ENCODE measurements at places on chromosomes 12 and 14.

DNA sequence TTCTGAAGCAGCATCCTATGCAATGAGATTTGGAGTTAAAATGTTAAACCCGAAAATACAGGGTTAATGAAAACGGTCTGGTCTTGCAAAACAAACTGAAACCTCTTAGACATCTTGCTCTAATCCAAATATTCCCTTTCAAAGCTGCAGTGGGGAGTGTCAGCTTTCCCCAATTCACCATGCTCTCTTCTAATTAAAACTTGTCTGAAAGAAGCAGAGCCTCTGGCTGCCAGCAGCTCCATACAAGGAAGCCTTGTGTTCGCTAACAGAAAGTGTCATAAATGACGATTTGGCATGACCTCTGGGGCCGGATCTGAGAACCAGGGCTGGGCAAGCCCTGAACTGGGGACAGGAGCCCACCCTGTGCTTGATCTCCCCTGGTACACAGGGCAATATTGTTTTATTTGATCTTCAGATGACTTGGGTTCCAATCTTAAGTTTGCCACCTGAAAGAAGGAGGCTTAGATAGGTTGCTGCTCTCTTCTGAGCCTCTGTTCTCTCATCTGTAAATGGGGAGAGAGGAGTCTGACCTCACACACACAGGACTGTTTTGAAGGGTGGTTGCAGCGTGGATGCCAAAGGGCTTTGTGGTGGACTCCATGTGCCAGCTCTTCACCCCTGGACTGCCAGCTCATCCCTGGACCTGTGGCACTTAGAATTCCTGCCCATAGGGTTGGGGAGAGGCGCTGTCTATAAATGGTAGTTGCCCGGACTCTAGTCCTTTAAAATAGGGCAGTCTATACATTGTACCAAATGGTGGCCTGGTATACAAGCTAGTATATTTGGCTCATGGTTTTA is 7.8 kb downstream of the KMT5A start:
- DNase-seq = no peak

GRCh38 chr12:123064366-123064765 is 83.9 kb downstream of the ARL6IP4 start:
- peak; percentile 90 for DNase-seq

GRCh38 chr14:41642367-41642766 is 35.7 kb downstream of the LRFN5 start:
- DNase-seq = no peak

DNA sequence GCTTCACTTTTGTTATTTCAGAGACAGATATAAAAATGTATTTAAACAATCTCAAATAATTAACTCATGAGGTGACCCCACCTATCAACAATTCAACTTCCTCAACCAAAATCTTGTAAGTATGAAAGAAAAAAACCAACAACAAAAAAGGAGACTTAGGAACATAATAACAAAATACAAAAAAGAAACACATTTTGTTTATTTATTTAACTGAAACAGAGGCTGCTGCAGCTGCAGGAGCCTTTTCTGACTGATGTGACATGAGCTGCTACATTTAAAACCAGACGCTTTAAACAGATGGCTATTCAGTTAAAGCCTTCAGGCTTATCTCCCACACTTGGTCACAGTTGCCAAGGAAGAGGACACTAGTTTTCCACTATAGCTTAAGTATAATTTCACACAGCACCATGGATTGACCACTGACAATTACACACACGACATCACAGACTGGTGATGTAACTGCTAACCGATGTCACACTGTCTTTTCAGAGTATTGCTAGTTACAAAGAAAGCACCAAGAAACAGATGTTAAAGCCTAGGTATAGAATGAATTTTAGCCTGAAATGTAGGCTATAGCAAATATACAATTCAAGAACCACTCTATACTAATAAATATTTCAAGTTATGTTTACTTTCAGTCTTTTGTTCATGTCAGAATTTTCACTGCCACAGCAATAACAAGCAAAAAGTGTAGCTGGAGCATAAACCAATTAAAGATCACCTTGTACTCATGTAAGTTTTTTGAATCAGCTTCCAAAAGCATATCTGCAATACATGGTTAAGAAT is 113.0 kb downstream of the MED13L start:
- DNase-seq = no peak

- DNase-seq = peak; percentile 73
Measured at GRCh38 chr14:99884834-99885648, 91.8 kb downstream of the EML1 start.

DNA sequence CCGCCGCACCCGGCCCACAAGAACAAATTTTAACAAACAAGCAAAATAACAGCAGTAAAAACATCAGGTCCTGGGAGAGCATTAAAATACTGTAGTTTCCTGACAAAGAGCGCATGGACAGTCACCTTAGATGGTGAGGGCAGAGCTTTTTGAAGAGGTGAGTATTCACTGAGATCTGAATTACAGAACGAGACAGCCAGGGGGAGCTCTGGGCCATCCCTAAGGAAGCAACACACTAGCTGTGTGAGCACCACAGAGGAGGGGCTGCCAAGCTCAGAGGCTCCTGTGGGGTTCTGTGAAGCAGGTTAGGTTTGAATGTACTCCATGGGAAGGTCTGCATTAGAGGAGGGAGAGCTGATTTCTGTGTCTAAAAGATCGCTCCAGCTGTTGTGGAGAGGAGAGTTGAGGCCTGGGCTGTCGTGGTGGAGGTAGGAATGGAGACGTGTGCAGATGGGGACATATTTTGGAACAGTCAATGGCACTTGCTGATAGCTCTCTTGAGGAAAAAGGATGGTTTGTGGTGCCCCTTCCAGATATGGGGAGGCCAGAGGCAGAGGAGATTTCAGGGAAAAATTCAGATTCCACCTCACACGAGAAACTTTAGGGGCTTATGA is 72.9 kb downstream of the TRAFD1 start:
- DNase-seq = peak; percentile 86

DNA sequence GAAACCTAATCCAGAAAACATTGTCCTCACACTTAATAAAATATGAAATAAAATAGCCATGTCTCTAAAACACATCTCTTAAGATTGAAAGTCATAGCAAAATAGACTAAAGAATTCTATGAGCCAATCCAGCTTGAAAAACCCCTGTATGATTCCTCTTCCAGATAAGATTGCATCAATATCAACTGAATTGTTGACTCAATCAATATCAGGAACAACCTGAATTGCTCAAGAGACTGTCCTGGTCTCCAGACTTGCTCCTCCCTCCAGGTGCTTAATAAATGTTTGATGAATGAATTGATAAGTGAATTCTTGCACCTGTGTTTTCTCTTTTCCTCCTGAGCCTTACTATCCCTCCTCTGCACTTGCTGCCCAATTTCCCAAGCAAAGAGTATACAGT is 162.1 kb downstream of the NTF3 start:
- DNase-seq = no peak

GRCh38 chr12:120861074-120861795 is 42.9 kb downstream of the SPPL3 start:
- DNase-seq = no peak

- DNase-seq = no peak
Measured at GRCh38 chr12:106417926-106418910, 60.7 kb downstream of the POLR3B start.

DNA sequence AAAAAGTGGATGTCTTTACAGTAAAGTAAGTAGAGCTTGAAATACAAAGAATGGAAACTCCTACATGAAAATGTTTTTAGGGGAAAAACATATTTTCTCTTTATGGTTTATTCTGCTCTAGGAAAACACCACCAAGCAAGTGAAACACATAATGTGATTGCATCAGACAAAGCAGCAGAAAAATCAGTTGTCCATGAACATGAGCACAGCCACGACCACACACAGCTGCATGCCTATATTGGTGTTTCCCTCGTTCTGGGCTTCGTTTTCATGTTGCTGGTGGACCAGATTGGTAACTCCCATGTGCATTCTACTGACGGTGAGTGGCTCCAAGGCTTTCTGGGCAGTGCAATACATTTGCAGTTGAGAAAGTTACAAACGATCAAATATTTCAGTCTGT is 42.6 kb upstream of the PLEKHD1 start:
- DNase-seq = no peak

DNA sequence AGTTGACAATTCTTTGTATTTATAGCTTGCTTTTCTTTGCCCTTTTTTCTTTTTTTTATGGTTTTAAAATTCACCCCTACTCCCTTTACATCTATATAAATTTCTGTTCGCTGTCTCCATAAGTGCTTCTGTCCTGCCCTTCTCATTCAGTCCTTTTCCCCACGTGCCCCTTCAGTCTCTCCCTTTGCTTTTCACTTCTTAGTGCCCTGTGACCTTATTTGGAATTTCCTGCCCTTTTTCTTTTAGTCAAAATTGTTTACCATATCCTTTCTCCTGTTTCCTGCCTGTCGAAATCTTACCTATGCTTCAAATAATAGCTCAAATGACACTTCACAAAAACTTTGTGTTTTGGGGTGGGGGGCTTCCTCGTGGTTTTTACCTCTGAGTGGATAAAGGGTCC is 6.0 kb downstream of the TMX1 start:
- DNase-seq = no peak

- no peak for DNase-seq
Measured at GRCh38 chr12:101116911-101117310, 93.1 kb downstream of the SLC5A8 start.

DNA sequence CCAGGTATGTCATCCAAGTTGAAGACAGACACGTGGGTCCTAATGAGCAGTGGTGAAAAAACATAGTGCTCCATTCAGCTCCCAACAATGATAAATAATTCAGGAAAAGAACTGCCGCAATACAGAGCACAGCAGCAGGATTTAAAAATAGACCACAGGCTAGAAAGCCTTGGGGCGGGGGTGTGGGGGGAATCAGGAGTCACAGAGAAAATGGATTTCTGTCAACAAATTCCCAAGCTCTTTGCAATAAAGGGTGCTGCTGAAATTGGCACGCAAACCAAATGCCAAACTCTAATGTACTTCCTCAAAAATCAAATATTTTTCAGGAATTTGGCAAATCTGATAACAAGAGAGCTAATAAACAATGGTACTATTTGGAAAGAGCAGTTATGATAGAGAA is 58.6 kb downstream of the R3HDM2 start:
- no peak for DNase-seq

- DNase-seq = no peak
Measured at GRCh38 chr14:93271111-93271510, 61.7 kb downstream of the BTBD7 start.

DNA sequence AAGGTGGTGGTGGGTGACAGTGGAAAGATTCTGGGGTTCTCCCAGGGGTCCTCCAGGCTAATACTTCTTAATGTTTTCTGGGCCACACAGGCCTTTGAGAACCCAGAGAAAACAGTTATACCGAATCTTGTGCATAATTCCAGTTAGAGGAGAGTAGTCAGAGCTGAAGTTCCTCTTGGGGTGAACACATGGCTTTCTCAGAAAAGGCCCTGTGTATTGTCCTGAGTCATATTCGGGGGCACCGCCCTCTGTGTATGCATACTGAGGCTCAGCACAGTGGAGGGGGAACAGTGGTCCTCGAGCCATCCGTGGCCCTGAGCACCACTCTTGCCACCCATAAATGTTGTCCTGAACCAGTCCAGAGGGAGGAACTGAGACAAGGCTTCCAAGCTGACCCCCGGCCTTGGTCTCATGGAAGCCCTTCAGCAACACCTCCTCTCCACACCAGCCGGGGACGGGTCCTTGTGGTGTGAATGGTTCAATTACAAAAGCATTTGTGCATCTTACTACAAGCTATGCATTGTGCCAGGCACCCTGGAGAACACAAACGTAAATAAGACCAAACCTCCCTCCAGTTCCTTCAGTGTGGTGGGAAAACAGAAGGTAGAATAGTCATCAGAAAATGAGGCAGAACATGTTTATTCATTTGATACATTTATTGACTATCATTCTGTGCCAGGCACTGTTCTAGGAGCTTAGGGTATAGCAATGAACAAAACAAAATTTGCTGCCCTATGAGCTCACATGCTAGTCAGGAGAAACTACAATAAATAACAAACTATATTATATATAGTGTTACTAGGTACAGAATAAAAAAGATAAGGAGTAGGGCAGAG is 9.9 kb downstream of the DHRS2 start:
- no peak for DNase-seq

GRCh38 chr14:105204931-105205672 is 24.0 kb upstream of the NUDT14 start:
- no peak for DNase-seq

DNA sequence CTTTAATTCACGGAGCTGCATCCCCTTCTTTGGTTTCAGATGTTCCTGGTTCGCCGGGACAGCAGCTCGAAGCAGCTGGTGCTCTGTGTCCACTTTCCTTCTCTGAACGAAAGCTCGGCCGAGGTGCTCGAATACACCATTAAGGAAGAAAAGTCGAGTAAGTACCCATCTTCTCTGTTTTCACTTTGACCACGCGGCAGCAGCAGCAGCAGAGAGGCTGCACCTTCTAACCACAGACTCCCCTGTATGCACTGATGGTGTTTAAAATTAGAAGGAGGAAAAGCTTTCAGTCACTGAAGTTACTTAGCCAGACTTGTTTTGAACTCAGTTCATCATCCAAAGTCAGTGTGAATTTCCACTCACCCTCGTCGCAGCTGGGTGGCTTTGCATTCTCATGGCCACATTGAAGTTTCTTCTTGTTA is 63.8 kb downstream of the RIN3 start:
- DNase-seq = no peak

DNA sequence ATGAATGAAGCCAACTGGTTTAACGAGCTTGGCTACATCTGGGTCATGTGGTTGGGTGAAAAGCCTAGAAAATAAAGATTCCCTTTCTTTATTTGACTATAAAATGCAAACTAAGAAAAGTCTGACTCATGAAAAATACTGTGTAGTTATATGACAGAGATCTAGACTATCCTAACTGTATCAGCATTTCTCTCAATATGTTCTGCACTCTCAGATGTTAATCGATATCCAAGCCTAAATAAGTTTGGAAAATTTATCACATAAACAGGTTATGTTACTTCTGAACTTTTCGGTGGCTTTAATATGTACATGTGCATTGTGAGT is 133.1 kb downstream of the DAAM1 start:
- no peak for DNase-seq

GRCh38 chr12:91419809-91420208 is 237.2 kb upstream of the DCN start:
- no peak for DNase-seq

GRCh38 chr12:93042684-93043083 is 113.6 kb upstream of the EEA1 start:
- DNase-seq = no peak

DNA sequence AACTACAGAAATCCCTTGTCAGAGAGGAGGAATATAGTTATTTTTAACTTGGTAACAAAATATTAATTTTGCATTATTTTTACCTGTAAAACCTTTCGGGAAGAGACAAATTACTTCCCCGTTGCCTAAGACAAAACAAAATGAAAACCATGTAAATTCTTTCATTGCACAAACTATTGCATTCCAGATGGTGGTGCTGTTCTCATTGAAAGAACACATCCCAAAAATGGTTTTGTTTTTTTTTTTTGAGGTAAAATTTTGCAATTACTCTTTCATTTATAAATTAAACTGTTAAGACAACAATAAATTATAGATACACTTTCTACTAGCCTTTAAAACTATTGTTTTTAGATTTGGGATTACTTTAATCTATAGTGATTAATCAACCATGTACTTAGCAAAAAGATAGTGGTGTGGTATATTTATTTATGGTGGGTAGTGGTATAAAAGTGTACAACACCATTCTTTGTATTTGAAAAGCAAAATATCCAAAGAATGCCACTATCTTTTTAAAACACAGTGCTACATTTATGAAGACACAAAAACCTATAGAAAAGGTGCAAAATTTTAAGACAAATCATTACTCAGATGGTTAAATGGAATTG is 115.5 kb downstream of the SLC38A1 start:
- peak; percentile 13 for DNase-seq

- no peak for DNase-seq
Measured at GRCh38 chr12:117085318-117085947, 13.8 kb downstream of the TESC start.

GRCh38 chr14:96095581-96096476 is 56.7 kb downstream of the C14orf132 start:
- no peak for DNase-seq

Data from cerebellum (tissue), 4 donors.